Activated naive CD8-positive, alpha-beta T cell treated with anti-CD3 and anti-CD28 coated beads, Interleukin-2, amount 50 U/mL, for 16 hours (primary cell): ENCODE measurements at places on chromosomes 11 and 22.
A peak's percentile ranks its signal among the peaks of the same experiment; 100 is the strongest.

DNA sequence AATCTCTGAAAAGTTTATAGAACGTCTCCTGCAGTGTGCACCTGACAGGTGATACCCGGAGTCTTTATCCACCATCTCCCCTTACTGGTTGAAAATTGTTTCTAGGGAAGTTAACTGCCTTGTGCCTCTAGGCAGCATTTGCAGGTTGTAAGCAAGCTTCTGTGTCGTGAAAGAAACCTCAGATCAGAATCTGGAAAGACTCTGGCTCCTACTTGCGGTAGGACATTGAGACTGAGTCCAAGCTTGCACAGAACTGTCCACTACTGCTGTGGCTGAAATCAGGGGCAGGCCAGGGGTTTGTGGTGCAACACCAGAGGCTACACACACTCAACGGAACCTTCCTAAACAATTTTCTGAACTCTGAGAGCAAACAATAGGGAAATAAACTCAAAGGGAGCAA, 34.8 kb upstream of the MYOD1 start:
- no peak for DNase-seq

DNA sequence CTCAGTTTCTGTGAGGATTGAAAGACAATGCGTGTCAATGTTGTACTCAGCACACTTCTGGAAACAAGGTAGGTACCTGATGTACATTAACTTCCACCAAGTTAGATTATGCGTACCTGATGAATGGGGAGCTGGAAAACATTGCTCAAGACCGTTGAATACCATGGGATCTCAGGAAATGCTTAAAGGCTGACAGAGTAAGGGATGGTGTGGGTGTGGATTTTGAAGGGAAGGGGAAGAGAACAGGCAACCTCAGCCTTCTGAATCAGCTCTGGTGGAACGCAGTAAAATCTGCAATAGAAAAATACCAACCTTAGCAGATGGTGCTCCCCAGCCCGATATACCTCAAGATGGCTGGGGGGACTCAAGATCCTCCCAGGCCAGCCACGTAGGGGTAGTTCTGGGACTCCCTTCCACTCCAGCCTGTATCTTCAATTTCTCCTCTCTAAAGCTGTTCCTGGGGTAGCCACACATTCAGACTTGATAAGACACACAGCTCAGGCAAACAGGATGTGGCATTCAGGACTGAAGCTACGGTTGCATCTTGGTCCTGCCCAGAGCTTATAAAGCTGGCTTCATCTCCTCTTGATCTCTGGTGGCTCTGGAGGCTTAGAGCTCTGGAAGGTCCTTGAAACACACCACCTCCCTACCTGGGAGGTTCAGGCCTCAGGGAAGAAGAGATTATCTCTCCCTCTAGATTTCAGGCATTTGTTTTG, 111.8 kb downstream of the CTNND1 start:
- DNase-seq: no peak

- no peak for DNase-seq
Observed at GRCh38 chr22:44403166-44403565, 90.4 kb upstream of the SHISAL1 start.

- no peak for DNase-seq
Observed at GRCh38 chr11:4882543-4882942, 843 bp downstream of the OR51T1 start.

DNA sequence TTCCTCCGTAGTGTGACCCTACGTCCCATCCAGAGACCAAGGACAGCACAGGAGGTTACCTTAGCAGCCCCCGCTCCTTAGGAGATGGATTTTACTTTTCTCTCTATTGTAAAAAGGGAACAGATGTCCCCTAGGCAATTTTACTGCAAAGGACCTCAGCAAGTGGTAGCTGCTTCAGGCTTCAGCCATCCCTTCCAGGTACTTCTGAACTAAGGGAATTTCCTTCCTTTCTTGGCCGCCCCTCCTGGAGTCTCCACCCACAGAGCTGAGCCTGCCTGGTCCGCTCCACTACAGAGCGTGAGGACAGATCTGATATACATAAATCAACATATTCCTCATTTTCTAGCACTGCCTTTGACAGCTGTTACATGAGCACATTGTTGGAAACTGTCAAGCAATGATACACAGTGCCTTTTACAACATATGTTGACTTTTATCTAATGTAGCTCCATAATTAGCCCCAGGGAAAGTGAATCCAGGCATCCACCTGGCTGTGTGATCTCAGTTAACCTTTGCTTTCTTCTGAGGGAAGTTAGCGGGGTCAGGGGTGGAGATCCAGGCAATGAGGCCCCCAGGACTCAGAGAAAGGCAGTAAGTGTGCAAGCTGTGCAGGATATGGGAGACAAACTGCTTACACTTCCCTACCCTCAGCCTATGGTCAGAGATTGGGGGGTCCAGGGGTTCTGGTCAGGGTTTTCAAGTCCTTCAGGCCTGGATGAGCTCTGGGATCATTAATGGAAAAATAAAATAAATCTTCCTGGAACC, 51.9 kb downstream of the SPATA19 start:
- DNase-seq: no peak

GRCh38 chr22:49088801-49089791, 738.6 kb downstream of the BRD1 start:
- DNase-seq: no peak

DNA sequence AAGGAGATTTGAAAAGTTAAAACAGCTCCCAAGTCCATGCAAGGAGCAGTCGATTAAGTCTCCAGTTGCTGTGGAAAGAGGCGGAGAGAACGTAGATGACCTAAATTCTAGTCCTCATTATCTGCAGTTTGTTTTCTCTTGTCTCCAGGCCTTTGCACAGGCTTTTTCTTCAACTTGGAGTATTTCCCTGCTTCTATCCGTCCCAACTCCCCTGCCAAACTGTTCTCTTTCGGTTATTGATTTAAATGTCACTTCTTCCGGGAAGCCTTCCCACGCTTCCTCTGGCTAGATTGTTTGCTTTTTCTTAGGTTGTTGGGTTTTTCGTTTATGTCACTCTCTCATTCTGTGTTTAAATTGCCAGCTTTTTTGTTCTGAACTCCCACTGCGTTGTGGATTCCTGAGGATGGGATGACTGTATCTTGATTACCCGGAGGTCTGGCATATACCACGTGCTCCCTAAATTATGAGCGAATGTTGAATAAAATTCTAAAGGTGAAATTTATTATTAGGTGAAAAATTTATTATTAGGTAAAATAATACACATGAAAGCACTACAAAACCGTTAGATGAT, 463 bp downstream of the TMEM126B start:
- no peak for DNase-seq

- DNase-seq: no peak
Observed at GRCh38 chr11:36023922-36024321, 80.1 kb downstream of the LDLRAD3 start.

DNA sequence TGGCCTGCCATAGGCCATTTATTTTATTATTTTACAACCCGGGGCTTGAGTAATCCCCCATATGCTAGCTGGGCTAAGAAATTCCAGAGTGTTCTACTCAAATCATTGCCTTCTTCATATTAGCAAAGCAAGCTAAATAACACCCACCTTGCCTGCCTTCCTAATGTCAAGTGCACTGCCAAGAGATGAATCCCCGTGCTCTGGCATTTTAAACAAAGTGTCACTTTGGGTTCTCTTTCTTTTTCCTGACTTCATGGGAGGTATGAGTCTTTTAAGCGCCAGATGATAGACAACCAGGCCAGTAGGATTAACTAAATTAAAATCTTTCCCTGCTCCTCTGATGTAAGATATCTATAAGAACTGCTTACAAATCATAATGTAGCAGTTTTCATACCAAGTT, 4.5 kb downstream of the MPPED2 start:
- no peak for DNase-seq

- DNase-seq: no peak
Observed at GRCh38 chr11:122177238-122177637, 61.2 kb upstream of the BLID start.

DNA sequence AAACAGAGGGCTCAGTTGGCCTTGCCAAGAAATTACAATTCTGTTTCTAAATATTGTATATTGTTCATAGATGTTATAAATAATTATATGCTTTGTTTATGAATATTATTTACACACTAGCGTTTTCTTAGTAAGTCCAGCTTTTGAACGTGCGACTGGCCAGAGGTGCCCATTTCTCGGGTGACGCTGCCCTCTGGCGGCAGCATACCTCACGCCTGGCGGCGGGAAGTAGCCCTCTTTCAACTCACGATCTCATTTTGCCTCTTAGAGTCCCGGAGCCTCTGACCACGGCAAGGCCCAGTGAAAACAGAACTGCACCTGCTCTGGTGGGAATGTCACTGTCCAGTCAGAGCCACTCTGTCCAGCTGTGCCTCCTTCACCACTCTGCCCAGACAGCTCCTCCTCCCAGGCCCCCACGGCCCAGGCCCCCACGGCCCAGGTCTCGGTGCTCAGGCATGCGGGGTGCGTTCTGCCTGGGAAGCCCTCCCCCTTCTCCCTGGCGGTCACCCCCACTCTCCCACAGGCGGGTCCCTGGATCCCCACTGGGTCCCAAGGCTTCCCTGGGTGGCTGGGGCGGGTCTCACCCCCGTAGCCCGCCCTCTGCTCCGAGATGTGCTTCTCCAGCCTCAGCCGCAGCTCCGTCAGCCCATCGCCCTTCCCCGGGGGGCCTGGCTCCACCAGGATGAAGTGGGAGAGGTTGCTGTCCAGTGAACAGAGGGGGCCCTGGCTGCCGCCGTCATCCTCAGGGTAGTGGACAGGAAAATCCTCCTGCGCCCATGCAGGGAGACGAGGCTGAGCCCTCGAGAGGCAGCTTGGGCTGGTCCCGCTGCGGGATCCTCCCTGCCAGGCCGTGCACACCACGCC, 19.3 kb downstream of the TSSC4 start:
- peak; percentile 18 for DNase-seq

DNA sequence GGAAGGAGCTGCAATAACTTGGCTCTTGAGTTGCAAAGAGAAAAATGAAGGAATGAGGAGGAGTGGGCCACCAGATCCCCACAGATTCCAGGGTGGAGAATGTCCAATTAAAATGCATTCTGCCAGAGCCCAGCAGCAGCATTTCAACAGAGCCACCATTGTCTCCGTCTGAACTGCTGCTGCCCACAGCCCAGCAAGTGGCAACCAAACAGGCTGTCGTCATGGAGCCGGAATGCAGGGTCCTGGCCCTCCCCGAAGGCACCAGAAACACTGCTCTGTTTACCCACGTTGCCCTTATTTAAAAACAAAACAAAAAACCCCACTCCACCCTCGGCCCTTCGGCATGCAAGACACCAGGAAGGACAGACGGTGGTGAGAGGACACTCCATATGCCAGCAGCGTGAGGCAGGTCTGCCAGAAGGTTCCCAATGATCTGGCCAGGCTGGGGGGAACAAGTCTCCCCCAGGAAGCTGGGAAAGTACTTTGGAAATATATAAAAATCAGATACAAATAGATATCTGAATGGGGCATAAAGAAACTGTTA, 32.5 kb downstream of the PLEKHA7 start:
- DNase-seq: no peak

- DNase-seq: no peak
Observed at GRCh38 chr22:37183432-37184379, 4.3 kb downstream of the C1QTNF6 start.

DNA sequence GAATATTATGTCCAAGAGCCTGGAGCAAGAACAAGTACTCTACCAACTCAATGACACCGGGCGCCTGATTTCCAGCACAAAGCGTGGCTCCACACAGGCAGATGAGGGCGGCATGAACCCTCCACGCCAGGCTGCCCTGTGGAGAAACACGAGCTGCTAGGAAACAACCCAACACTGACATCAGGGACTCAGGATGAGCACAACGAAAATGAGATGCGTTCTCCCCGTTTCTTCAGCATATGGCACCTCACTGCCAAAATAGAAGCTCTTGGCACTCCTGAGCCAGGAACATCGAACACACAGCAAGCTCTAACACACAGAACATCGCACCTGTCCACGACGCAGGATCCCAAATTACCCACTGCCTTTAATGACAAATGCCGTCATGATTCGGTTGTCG, 68.3 kb downstream of the NCAPD3 start:
- no peak for DNase-seq

GRCh38 chr22:29703569-29704195, 16.1 kb upstream of the CABP7 start:
- no peak for DNase-seq

DNA sequence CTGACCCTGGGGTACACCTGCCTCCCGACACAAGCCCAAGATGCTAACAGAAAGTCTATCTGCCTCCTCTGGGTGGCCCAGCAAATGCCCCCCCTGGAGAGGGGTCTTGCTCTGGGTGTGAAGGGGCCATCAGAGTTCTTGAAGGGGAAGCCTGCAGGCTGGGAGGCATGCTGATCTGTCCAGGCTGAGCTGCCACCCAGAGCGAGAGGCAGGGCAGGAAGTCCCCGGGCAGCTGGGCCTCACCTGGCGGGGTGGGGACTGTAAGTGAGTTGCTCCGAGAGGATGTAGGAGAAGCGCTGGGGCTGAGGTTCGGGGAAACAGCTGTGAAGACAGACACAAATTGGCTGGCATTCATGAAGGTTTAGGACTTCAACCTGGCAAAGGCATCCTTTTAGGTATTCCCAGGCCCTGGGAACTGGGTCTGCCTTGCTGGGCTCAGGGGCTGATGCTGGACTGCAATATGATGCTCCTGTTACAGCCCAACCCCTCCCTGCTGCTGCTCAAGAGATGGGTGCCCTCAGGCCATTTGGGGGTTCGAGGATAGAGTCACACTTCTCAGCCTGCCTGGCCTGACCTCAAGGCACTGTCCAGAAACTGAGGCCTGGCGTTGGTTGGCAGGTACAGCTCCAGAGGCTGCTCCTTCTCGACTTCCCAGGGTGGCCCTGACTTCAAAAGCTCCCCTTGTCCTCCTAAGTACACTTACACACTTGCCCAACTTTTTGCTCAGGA, 60.2 kb upstream of the LYVE1 start:
- DNase-seq: no peak

GRCh38 chr11:73463359-73463758, 87.2 kb downstream of the RELT start:
- no peak for DNase-seq

GRCh38 chr22:21682385-21683175, 16.8 kb downstream of the PPIL2 start:
- no peak for DNase-seq

GRCh38 chr11:2783536-2784082, 83.8 kb upstream of the KCNQ1OT1 start:
- no peak for DNase-seq

GRCh38 chr11:77660947-77661346, 23.4 kb upstream of the CLNS1A start:
- no peak for DNase-seq

- peak; percentile 17 for DNase-seq
Observed at GRCh38 chr11:17528181-17528691, 16.0 kb downstream of the USH1C start.

DNA sequence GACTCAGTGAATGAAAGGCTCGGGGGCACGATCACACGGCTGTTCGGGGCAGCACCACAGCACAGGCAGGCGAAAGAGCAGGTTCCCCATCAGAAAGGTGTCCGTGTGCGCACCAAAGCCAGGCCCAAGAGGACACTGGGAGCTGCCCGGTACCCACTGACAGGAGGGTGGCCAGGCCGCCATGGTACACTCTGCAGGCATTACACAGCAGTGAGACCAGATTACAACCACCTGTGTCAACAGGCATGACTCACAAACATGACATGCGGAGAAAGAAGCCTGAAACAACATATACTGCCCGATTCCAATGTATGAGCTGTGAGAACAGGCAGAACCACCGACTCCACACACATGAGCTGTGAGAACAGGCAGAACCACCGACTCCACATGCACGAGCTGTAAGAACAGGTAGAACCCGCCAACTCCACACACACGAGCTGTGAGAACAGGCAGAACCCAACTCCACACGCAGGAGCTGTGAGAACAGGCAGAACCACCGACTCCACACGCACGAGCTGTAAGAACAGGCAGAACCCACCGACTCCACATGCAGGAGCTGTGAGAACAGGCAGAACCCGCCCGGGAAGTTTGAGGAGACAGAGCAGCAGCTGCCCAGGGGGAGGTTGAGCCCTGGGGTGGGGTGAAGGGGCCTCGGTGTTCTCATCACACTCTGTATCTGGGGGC, 32.6 kb downstream of the KIAA0930 start:
- no peak for DNase-seq

GRCh38 chr11:2559527-2560311, 114.9 kb downstream of the KCNQ1 start:
- DNase-seq: no peak
